Stimulated activated naive CD4-positive, alpha-beta T cell (primary cell): ENCODE measurements at places on chromosomes 13 and 19.

DNA sequence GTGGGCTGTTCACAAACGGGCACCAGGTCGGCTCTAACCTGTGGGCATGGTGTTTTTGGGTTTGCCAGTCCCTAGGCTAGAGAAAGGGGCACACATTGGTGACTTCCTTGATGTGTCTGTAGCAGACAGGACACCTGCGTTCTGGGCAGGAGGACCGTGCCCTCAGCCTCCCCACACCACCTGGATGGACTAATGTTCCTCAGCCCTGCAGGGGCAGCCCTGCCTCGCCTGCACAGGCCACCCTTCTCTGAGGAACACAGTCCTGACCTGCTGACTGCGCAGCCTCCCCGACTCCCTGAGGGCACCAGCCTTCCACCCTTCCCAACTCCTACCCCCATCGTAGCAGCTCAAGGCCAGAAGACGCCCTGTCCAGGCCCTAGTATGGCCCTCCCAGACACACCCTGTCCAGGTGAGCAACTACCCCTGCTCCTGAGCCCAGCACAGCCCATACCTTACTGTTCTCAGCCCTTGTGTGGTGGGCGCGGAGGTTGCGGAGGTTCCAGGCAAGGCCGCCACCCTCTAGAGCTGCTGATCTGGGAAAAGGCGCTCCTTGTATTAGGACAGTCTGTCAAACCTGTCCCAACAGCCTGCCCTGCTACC lies 55.7 kb downstream of the GGACT start:
- no peak for DNase-seq

GRCh38 chr13:25286308-25286968 lies 850 bp downstream of the MTMR6 start:
- no peak for DNase-seq

- no peak for DNase-seq
These were observed 104.2 kb upstream of the IPO5 start for GRCh38 chr13:97849305-97849704.

DNA sequence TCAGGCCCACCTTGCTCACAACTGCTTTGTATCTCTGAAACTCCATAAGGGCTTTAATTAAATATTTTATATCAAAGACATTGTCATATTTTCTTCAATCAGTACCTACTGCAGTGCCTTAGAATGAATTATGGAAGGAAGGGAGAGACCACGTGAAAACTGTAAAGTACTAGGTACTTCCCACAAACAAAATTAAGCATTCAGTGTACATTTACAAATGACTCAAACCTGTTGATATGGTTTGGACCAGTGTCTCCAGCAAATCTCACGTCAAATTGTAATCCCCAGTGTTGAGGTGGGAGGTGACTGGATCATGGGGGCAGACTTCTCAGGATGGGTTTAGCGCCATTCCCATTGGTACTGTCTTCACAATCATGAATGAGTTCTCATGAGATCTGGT lies 23.2 kb downstream of the KCTD12 start:
- no peak for DNase-seq

DNA sequence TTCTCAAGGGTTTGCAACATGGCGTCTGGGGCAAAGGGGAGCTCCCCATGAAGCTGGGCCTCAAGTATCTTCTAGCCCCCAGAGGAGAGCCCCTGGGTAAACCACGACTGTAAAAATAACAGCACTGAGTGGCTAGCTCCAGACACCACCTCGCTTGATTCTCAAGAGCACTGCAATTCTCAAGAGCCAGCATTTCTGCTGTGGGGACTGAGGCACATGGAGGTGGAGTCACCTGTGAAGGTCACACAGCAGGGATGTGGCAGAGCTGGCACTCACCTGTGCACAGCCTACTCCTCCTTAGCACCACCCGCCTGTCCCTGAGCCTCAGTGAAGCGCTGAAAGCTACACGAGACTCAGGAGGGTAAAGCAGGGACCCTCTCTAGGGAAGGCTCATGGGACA lies 20.7 kb upstream of the CCNP start:
- no peak for DNase-seq
